ENCODE measurements at places on chromosomes 6 and 20.

GRCh38 chr20:51424270-51425117, 118.0 kb downstream of the NFATC2 start:
- no peak for DNase-seq

- no peak for DNase-seq
Observed at GRCh38 chr6:116409756-116410155, 39.0 kb downstream of the DSE start.

- DNase-seq: no peak
Observed at GRCh38 chr20:4153251-4153650, 137.9 kb upstream of the RNF24 start.

DNA sequence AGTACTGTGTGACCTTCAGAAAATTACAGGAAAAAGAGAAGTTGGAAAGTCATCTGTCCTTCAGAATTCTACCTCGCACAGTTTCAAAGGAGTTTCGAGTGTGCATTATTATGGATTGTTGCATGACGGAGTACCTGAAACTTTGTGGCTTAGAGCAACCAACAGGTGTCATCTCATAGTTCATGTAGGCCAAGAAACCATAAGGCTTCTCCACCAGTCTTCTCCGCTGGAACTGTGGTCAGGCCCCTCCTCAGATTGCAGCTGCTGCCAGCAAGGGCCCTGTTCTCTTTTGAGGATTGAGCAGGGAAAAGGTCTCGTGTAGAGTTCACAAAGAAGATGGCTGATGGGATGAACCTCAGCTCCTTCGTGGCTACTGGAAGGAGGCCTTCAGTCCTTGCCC, 151.2 kb upstream of the THBS2 start:
- no peak for DNase-seq

DNA sequence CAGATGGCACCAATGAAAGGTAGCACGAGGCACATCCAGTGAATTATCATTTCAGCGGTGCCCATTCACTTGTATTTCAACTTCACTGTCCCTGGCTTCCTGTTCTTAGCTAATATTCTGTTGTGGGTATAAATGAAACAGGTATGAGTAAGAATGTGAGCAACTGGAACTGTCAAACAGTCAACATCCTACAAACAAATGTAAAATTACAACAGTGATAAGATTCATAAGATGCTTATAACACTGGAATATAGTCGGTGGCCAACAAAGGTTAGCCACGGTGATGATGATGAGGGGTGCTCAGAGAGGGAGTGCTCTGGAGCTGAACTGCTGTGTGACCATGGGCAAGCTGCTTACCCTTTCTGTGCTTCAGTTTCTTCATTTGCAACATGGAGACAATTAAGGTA, 74.9 kb upstream of the TOX2 start:
- DNase-seq: no peak

- no peak for DNase-seq
Observed at GRCh38 chr6:139776041-139776440, 401.6 kb upstream of the CITED2 start.

GRCh38 chr6:29943053-29943966, 978 bp downstream of the HLA-A start:
- DNase-seq: no peak

DNA sequence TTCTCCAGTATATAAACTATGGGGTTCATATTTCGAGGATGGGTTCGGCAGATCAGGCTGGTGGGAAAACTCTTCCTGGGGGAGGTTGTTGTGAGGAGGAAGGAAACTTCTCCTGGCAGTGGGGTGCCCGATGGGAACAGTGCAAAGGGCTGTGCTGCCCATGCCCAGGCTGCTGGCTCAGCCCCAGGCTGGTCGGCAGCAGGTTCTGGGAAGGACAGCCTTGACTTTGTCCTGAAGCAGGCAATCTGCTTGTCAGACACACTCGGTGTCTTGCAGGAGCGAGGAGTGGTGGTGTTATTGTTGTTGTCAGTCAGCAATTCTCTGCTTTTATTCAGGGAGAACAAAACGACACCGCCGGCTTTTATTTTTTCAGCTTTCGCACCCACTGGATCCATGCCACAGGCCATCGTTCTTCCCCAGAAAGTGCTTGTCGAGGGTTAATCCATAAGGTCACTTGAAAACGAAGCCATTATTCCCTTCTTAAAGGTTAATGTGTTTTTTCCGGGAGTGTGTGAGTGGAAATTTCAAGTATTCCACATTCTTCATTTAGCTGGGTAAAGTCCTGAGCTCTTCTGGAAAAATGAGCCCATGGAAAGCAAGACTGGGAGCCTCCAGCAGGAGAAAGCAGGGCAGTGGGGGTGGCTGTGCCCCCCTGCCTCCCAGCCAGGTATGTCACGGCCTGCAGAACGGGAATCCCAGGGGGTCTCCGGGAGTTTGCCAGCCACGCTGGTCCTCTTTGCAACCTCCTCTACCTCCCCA, 57.0 kb upstream of the STX16 start:
- DNase-seq: no peak

- DNase-seq: no peak
Observed at GRCh38 chr6:132298344-132298949, 102.8 kb downstream of the MOXD1 start.

DNA sequence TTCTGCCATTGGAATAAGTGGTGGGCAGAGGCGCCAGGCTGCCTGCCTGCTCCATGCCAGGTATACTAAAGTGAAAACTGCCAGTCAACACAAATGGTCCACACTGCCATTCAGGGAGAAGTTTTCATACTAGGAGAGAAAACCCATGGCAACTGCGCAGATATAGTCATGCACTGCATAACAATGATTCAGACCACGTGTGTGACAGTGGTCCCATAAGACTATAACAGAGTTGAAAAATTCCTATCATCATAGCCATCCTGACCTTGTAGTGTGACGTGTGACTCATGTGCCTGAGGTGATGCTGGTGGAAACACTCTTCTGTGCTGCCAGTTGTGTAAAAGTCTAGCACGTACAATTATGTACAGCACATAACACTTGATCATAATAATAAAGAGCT, 25.1 kb downstream of the ZC3H12D start:
- no peak for DNase-seq

GRCh38 chr20:44736170-44737021, 9.3 kb upstream of the KCNK15 start:
- DNase-seq: no peak

DNA sequence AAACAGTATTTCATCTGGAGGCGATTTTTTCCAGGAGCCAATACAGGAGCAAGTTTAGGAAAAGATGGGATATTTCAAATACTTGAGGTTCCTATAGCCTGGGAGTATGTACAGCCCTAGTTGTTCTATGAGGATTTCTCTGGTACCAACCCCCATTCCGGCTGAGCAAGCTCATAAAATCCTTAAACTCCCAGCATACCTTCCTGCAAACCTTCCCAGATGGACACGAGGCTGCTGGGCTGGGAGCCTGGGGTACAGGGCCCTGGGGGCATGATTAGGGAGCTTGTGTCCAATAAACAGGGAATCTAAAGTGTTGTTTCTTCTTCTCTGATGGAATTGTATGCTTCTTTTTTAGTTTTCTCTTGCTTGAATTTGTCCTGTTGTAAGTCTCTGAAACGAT, 1.5 kb downstream of the PRRC2A start:
- no peak for DNase-seq

DNA sequence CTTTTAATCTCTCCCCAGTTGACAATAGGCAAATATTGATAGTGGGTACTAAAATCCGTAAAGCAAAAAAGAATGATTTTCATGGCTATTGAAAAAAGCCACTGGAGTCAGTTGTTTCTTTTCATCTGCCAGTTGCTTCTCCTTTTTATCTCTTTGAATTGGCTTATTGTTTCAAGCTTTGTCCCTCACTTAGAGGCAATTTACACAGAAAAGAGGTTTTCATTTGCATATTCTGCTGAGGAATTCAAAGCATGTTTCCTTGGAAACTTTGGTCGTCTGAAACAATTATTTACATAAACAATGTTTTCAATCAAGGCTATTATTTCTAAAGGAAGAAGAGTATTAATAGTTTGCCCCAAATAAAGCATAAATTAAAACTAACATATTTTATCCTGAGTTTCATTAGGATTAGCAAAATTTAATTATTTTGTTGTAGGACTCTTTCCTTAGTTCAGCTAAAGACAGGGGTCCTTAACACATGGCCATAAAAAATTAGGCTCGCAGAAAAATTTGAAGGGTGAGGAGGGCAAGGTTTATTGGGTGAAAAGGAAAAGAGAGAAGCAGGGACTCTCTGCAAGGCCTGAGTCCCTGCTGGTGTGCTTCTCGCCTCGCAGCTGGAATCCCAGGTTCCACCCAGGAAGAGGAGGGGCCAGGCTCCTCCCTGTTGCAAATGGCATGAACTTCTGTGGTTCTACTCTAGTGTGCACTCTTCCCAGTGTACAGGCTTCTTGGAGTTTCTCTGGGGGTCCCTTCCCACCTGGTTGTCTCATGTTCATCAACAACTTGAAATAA, 138.8 kb upstream of the LAMA2 start:
- no peak for DNase-seq

DNA sequence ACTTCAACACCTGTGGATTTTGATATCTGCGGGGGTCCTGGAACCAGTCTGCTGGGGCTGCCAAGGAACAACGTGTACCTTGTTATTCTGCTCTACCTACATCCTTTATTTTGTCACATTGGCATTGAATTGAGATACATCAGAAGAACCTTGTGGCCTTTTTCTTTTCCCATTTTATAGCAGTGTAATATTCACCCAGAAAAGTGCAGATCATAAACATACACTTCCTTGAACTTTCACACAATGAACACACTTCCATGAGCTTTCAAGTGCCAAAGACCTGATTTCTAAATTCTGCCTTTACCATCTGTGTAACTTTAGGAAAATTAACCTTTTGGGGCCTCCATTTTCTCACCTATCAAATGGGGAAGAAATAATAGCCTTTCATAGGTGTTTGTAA, 29.9 kb upstream of the RREB1 start:
- DNase-seq: no peak

GRCh38 chr6:53587291-53587690, 42.4 kb upstream of the GCLC start:
- no peak for DNase-seq

- DNase-seq: no peak
Observed at GRCh38 chr6:153357391-153357790, 226.3 kb upstream of the RGS17 start.

DNA sequence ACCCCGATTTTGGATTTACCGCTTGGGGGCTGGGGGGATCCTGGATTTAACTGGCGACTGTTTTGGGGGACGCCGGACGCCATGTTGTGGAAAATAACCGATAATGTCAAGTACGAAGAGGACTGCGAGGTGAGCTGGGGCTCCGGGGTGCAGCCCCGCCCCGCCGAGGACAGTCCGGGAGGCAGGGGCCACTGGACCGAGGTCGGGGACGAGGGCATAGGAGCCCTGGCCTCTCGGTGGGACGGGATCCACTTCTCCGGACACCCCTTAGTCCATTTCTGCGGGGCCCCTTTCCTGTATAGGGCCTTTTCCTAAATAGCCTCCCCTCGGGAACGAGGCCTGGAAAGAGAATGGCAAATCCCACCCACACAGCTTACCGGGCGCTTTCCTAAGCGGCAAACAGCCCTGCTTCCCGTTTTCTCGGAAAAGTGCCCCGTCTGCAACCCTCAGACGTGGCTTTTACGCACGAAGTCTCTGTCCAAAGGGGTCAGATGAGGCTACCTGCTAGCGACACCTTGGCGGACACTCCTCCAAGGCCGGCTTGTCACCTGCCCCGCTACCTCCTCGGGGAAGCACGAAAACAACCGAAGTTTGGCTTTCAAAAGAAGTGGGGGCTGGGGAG, 469 bp downstream of the TFAP2C start:
- no peak for DNase-seq
